ENCODE measurements at places on chromosomes 12 and 14.

DNA sequence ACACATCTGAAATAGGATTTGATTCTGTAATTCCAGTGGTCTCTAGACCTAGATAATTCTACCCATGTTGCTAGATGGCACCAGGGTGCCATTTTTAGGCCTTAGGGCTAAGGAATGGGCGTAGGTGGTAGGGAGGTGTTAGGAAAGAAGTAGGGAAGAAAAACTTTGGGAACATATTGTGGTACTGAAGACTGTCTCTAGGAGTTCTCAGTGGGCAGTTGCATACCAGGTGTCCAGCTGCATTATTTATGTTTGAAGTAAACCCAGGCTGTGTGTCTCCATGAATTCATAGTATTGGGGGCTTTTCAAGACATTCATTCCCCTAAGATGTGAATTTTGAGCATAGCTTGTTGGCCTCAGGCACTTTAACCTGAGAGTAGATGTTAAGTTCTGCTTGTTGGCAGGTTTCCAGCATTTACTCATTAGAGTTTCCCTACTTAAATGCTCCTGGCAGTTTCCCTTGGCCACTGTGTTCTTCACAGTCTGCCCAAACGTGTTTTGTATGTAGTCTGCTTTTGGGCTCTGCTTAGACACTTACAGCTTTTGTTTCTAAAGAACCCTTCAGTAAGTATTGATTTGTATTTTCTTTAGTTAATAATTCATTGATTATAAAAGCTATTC is 31.5 kb upstream of the CCT2 start:
- DNase-seq = no peak

DNA sequence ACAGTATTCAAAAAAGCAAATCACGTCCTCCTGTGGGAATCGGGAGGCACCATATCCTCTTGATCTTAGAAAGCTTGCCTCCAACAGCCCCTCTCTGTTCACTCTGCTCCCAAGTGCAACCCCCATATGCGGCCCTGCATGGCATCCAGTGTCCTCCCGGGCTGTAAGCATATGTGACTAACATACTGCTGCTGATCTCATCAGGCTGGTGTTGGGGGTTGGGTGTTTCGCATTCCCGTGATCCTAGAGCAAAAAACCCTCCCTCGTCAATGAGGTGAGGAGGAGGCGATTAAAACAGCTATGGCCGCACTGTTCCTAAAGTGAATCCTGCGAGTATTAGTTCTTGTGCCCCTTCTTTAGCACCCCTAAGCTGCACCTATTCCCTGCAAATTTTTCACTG is 28.1 kb upstream of the PPM1A start:
- DNase-seq = no peak

DNA sequence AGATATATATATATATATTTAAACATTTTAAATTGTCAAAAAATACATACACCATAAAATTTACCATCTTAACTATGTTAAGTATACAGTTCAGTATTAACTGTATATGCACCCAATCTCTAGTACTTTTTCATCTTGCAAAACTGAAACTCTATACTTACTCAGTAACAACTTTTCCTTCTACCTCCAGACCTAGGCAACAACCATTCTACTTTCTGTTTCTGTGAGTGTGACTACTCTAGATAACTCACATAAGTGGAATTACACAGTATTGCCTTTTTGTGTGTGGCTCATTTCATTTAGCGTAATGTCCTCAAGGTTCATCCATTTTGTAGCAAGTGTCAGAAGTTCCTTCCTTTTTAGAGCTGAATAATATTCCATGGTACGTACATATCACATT is 8.2 kb downstream of the FAM234B start:
- DNase-seq = no peak

- no peak for DNase-seq
Observed at GRCh38 chr12:52703878-52704277, 554 bp upstream of the KRT77 start.

GRCh38 chr14:52563120-52563519 is 10.5 kb downstream of the GPR137C start:
- no peak for DNase-seq

DNA sequence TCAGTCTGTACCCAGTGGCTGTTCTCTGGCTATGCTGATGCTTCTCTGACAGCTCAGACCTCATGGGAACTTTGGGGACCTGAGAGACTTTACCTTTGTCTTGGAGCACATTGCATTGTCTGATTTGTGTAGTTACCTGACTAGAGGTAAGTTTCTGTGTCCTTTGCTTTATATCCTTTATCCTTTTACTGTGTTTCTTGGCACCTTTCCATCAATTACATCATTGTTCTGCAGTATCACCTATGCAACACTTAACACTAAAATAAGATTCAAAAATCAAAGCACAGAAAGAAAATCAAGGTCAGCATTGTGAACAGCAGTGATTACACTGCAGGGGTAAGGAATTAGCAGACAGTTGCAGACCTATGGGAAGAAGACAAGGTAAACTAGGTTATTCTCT is 43.8 kb downstream of the SLC35F4 start:
- DNase-seq = no peak

- no peak for DNase-seq
Observed at GRCh38 chr14:34257505-34257904, 204.5 kb downstream of the SPTSSA start.

DNA sequence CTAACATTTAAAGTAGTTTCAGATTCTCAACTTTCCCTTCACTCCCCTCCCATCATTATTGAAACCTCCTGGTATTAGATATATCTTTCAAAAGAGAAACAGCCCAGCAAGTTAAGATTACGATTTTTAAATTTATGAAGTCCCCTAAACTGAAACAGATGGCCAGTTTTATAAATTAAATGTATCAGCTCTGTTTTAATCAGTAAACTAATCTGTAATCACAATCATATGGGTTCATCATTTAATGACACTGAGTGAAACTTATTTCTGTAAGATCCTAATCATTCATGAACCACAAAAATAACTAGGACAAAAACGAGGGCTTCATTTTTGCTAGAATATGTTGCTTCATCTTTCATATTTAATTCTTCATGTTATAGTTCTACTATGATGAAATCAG is 137.8 kb downstream of the EPS8 start:
- no peak for DNase-seq

DNA sequence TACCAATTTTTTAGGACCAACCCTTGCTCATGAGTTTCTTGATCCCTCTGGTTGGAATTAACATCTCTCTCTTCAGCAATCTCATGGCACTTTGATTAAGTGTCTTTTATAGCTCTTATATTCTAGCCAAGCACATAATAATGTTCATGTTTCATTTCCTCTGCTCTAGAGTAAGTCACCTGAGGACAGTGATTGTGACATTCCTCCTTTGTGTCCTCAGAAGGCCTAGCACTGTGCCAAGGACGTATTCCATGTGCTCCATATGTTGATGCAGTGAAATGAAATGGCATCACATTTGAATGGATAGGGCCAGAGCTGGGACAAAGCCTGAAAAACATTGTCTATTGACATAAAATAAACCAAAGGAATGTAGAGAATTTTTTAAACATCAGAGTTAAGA is 322.8 kb upstream of the PRICKLE1 start:
- DNase-seq = no peak

DNA sequence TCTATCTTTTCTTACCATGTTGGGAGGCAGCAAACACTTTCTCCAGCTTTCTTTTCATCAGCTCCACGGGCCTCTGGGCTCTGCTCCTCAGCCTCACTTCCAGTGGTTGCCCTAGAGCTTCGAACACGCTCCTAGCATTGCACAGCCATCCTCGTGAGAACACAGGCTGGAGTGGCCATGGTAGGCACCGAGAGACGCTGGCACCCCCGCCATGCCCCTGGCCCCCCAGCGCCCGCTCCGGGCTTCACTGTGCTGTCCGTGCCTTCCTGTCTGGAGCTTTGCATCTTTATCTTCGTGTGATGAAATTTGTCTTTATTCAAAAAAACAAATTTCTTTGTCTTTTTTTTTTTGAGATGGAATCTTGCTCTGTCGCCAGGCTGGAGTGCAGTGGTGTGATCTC is 352.2 kb downstream of the TMEM121 start:
- no peak for DNase-seq

DNA sequence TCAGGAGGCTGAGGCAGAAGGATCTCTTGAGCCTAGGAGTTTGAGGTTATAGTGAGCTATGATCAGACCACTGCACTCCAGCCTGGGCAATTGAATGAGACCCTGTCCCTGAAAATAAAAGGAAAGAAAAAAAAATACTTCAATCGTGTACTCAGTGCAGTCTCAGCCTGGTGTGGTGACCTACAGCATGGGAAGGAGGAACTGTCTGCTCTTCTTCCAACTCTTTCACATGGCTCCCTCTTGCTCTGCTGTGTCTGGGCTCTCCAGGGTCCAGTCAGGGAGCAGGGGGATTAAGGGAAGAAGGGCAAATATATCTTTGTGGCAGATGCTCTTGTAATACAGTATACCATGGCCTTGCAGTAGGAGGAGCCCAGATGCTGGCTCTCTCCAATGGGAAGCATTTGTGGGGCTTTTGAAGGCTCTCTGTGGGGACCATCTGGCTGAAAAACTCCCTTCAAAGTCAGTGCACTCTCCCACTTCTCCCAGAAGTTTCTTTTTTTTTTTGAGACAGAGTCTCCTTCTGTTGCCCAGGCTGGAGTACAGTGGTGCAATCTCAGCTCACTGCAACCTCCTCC is 76.6 kb upstream of the TMPO start:
- no peak for DNase-seq

- DNase-seq = peak; percentile 77
Observed at GRCh38 chr12:124646385-124647230, 79.2 kb upstream of the NCOR2 start.

GRCh38 chr14:88422919-88423650 is 37.6 kb downstream of the SPATA7 start:
- DNase-seq = peak; percentile 6

DNA sequence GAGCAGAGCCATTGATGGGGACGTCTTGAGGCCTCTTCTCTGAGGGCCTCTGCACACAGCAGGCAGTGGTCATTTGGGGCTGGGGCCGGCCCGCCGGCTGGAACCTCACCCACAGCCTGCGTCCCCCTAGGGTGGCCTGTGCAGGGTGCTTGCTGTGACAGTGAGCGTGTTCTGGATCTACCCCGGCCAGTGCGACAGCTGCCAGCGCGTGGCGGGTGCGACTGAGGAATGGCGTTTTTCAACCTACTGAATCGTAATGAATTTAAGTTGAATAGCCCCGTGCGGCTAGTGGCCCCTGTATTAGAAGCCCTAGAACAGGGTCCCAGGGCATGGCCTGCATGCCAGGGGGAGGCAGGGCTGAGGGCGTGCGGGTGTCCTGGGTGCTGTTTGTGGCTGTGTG is 13.8 kb downstream of the RFLNA start:
- DNase-seq = no peak

DNA sequence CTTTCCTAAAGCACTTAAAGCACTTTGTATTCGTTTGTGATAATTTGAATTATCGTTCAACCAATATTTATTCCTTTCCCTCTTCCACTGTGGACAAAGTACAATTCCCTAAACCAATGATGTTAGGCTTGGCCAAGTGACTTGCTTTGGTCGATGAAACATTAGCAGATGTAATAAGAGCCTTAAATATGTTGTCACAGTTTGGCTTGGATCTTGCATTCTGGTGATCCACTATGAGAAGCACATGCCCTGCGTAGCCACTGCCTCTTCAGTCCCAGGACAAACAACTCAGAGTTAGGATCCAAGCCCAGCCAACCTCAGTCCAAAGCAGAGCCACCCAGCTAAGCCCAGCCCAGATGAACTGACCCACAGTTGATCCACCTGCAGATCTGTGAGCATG is 8.4 kb upstream of the C12orf75 start:
- no peak for DNase-seq

- no peak for DNase-seq
Observed at GRCh38 chr12:92847368-92847767, 81.7 kb downstream of the EEA1 start.

- DNase-seq = peak; percentile 44
Observed at GRCh38 chr12:121538699-121539061, 42.1 kb downstream of the KDM2B start.

- DNase-seq = peak; percentile 90
Observed at GRCh38 chr12:674272-674781, 11.1 kb upstream of the NINJ2 start.

DNA sequence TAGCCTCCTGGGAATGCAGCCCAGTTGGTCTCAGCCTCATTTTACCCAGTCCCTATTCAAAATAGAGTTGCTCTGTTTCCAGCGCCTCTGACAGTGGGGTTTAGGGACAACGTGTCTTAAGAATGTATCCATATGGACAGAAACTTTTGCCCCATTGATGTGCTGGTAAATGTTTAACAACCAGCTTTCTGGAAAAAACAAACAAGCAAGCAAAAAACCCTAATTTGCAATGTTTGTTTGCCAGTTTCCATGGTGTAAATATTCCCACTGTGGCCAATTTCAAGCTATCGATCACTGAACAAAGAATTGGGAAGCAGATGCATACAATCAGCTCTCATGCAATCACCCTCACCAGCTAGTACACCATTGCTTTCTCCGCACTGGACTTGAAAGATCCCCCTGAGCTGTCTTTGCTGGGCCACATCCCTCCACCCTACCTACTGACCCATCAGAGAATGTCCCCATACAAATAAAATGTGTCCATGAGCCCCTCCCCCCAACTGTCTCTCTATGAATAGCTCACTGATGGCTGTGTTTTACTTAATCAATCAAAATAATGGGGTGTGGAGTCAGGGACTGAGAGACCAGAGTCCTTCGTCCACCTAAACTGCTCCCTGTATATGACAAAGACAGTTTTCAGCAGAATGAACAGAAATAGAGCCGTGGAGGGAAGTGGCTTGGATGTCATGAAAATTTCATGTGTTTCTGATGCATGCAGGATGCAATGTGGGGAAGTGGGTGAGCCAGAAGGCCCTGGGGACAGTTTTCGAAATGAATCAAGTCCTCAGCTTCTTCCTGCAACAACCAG is 40.8 kb downstream of the CCDC60 start:
- DNase-seq = no peak

DNA sequence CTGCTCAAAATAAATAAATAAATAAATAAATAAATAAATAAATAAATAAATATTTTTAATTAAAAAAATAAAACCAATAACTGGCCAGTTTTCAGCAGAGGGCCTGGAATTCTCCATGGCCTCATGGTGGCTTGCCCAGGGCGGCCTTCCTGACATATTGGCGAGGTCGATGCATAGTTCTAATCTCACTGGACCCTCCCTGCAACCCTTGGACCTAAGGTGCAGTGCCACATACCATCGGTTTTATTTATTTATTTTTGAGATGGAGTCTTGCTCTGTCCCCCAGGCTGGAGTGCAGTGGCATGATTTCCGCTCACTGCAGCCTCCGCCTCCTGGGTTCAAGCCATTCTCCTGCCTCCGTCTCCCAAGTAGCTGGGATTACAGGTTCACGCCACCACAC is 3.9 kb upstream of the VSIG10 start:
- no peak for DNase-seq

- DNase-seq = no peak
Observed at GRCh38 chr14:83960832-83961512, 1569.0 kb upstream of the FLRT2 start.

GRCh38 chr14:20302042-20302755 is 3.6 kb downstream of the TTC5 start:
- no peak for DNase-seq

DNA sequence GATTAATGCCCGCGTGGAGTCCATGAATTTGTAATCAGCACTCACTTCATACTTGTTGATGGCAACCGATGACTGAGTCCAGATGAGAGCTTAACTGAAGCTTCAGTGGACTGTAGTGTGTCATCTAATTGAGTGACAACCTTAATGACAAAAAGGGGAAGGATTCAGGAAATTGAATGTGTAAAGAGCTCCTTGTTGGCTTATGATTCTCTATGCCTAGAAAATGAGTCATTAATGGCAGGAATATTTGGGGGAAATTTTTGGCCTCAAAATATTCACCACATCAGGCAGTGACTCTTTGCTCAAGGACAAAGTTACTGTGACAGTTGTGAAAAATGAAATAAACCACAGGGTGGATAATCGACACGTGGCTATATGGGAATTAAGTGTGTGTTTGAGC is 55.3 kb upstream of the STON2 start:
- DNase-seq = no peak

- DNase-seq = no peak
Observed at GRCh38 chr12:15928346-15928745, 17.2 kb downstream of the DERA start.

All from stimulated activated CD4-positive, alpha-beta T cell treated with anti-CD3 and anti-CD28 coated beads, Interleukin-15, amount 100 ng/mL, for 24 hours (primary cell).